ENCODE measurements at places on chromosomes 12 and 14. TPM values are rescaled to one million over a fixed set of nuclear protein-coding genes. Genes with fewer than 3 reads are reported as not detected.

DNA sequence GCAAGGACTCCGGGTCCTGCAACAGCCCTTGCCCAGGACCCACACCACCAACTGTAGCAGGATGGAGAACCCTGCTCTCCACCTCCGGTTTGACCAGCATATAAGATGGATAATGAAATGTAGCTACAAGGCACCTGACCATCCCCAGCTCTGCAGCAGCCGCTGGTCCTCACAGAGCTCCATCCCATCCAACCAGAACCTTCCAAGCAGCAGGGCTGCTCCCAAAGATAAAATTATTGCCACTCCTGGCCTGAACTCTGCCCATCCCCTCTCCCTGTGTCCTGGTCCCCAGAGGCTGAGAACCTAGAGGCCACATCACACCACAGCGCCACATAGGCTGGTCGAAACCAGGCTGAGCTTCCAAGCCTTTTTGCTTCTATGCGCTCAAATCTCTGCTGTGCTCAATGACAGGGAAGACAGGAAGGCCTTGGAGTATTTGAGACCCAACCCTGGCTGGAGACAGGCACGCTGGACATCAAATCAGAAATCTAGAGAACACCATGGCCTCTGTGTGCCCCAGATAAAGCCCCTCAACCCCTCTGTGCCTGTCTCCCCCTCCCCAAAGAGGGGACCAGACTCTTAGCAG lies 4.2 kb downstream of the CDK2AP1 start:
- no peaks in the 10 kb centered on the region for H3K27me3 ChIP-seq
- H3K4me1 ChIP-seq, result peaks cover 16% of the 10 kb centered on the region
- peaks cover 19% of the 10 kb centered on the region for H3K36me3 ChIP-seq

- no peak overlapping the region for H3K4me3 ChIP-seq
- H3K27me3 ChIP-seq, result no peaks in the 10 kb centered on the region
- no peak for DNase-seq
- no peak overlapping the region for H3K27ac ChIP-seq
- H3K4me1 ChIP-seq, result peaks cover 1% of the 10 kb centered on the region
These were observed 8.1 kb downstream of the L2HGDH start for GRCh38 chr14:50303744-50304471.

The L3HYPDH gene
- 20.1 TPM for total RNA-seq

The TM9SF1 gene
- total RNA-seq, result 56.2 TPM

DNA sequence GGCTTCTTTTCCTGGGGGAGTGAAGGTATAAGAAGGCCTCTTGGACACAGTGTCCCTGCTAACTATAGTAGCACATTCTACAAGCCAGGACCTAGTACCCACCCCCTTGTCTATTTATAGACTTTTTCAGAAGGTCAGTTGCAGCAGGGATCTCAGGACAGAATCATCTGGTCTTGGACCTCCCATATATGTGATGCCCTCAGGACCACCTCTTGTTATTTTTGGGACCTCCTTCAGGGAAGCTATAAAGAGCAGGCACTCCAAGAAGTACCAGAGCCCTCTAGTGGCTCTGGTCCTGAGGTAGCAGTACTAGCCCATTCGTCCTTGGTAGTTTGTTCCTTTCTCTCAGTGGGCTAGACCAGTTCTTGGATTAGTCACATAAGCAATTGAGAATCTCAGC lies 4.3 kb downstream of the COQ10A start:
- H3K4me1 ChIP-seq, result peaks cover 10% of the 10 kb centered on the region
- no peak overlapping the region for H3K4me3 ChIP-seq
- no peak for DNase-seq
- no peaks in the 10 kb centered on the region for H3K27me3 ChIP-seq
- H3K36me3 ChIP-seq, result peaks cover 19% of the 10 kb centered on the region

The POTEM gene
- not detected for total RNA-seq

DNA sequence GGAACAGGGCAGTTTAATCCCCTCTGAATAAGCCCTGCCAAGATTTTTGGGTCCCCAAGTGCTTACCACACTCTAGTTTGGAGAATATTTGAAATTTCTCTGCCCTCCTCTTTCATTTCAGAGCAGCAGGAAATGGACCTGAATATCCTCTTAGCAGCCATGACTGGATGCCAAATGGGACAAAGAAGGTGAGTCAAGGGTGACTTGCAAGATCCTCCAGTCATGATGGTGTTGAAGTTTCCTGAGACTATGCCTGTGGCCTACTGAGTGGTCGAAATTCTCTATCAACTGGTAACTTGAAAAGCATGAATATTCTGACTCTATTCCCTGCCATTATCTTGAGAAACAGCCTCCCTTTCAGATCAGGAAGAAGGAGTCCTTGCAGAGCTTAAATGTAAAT lies 1674.7 kb upstream of the SEL1L start:
- H3K4me3 ChIP-seq, result no peak overlapping the region
- no peaks in the 10 kb centered on the region for H3K27me3 ChIP-seq

- H3K27ac ChIP-seq, result no peak overlapping the region
- H3K4me1 ChIP-seq, result no peaks in the 10 kb centered on the region
- no peak overlapping the region for H3K4me3 ChIP-seq
- H3K36me3 ChIP-seq, result peaks cover 7% of the 10 kb centered on the region
These were observed 35.6 kb downstream of the DGLUCY start for GRCh38 chr14:91149462-91149861.

The NGB gene
- total RNA-seq, result not detected

The BATF gene
- not detected for total RNA-seq

DNA sequence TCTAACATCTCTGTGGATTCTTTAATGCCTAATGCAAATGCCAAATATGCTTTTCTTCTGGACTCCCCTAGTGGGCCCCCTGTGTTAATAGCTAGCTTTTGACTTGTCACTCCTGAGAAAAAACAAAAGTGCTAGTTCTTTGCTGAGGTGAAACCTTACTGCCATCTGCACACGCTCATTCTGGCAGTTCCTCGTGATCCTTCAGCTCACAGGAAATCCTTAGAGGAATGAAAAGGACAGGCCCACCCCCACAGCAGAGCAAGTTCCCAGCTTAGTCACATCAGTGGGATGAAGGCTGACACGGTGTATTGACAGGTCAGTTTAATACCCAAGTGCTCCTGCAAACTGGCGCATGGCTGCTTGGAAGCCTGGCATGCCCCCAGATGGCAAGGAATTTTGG lies 165.1 kb upstream of the ATP2B1 start:
- no peak overlapping the region for H3K27ac ChIP-seq
- DNase-seq, result no peak
- no peak overlapping the region for H3K4me3 ChIP-seq
- H3K4me1 ChIP-seq, result no peaks in the 10 kb centered on the region

GRCh38 chr12:57236201-57236924 lies 6.9 kb downstream of the SHMT2 start:
- H3K36me3 ChIP-seq, result peaks cover 23% of the 10 kb centered on the region
- H3K4me3 ChIP-seq, result no peak overlapping the region
- H3K27me3 ChIP-seq, result peaks cover 65% of the 10 kb centered on the region
- no peak overlapping the region for H3K27ac ChIP-seq

- H3K4me1 ChIP-seq, result peaks cover 13% of the 10 kb centered on the region
- peaks cover 3% of the 10 kb centered on the region for H3K36me3 ChIP-seq
- DNase-seq, result no peak
- H3K27me3 ChIP-seq, result no peaks in the 10 kb centered on the region
- H3K27ac ChIP-seq, result no peak overlapping the region
These were observed 279.4 kb downstream of the TMTC2 start for GRCh38 chr12:82966001-82966559.

GRCh38 chr12:76901628-76902380 lies 23.0 kb upstream of the CSRP2 start:
- peak overlapping the region; percentile 25 for H3K27ac ChIP-seq
- no peaks in the 10 kb centered on the region for H3K27me3 ChIP-seq
- no peak for DNase-seq
- H3K4me3 ChIP-seq, result no peak overlapping the region

DNA sequence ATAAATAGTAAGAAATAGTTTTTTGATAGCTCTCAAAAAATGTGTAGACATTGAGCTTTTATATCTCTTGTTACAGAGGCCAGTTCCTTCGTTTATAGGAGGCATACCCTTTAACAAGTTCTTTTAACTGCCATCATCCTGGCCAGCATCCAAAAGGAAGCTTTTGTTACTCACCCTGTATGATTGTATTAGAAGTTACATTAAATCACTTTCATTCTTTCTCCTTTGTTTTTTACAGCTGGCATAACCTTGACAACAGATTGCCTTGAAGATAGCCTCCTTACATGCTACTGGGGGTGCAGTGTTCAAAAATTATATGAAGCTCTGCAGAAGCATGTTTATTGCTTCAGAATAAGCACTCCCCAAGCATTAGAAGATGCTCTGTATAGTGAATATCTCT lies 20.1 kb downstream of the CGRRF1 start:
- H3K27ac ChIP-seq, result no peak overlapping the region
- no peaks in the 10 kb centered on the region for H3K27me3 ChIP-seq
- peaks cover 1% of the 10 kb centered on the region for H3K36me3 ChIP-seq
- no peak for DNase-seq
- H3K4me1 ChIP-seq, result no peaks in the 10 kb centered on the region

DNA sequence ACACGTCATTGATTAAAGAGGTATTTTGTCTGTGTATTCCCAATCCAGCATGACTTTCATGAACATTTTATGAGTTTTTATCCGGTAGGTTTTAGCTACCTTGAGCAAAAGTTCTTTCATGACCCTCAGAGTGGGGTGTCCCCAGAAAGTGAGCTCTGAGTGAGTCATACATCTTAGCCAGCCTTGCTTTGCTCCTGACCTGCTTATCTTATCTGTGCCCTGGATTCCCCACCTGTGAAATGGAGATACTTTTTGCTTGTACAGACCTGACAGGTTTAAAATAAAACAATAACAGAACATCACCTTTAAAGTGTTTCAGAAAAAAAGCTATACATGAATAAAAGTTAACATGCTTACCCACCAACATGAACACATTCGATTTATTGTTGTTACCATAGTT lies 202.8 kb upstream of the SOX5 start:
- H3K4me3 ChIP-seq, result no peak overlapping the region
- DNase-seq, result no peak
- no peaks in the 10 kb centered on the region for H3K36me3 ChIP-seq
- H3K27me3 ChIP-seq, result no peaks in the 10 kb centered on the region

GRCh38 chr12:990661-991349 lies at the start of gene ERC1:
TSS of gene ERC1 (plus strand) at chr12:991223. CDS start at chr12:1027904, 36,681 bp downstream.
- H3K4me3 ChIP-seq, result peak within 1 kb of the TSS; percentile 96
- H3K4me1 ChIP-seq, result peaks cover 30% of the 10 kb centered on the region
- H3K27me3 ChIP-seq, result no peaks in the 10 kb centered on the region
- peaks cover 5% of the 10 kb centered on the region for H3K36me3 ChIP-seq

DNA sequence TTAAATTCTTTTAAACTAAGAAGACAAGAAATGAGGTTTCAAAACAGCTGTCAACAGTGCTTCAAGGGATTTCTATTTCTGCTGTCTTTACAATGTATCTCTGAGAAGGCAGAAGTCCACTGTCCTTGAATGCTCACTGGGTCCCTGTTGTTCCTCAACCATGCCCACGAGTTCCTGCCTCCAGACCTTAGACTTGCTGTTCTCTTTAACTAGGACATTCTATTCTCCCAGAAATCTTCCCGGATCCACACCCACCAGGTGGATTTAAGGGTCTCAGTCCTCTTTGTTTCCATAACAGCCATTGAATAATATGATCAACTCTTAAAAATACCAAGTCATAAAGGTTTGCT lies 6.7 kb upstream of the SLC41A2 start:
- H3K36me3 ChIP-seq, result no peaks in the 10 kb centered on the region
- no peak overlapping the region for H3K4me3 ChIP-seq
- H3K4me1 ChIP-seq, result peaks cover 7% of the 10 kb centered on the region
- H3K27me3 ChIP-seq, result peaks cover 26% of the 10 kb centered on the region
- DNase-seq, result no peak

The LRRC9 gene
- 3.2 TPM for total RNA-seq

The IGF1 gene
- total RNA-seq, result 0.57 TPM

DNA sequence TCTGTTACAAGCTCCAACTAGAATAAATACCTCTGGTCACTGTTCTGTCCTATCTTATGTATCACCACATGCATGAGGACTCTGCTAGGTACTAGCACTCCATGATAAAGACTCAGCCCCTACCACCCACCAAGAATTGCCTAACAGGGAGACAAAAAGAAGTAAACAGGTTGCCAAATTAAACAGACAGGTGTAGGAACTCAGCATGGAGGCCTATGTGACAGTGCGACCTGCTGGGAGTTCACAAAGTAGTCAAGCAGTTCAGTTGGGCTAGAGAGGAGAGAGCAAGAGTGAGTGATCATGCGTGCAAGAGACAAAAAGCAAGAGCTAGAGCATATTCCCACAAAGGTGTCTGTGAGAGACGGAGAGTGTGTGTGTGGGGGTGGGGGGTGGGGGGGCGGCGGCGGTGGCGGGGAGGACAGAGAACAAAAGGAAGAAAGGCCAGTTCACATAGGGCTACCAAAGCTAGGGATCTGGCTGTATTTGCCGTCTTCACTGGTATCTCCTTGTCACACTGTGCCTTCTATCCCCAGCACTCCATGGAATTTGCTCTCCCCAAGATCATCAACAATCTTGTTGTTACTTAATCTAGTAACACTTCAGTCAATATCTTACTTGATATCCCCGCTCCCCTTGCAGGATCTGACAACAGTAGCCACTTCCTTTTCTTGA lies 81.2 kb downstream of the SPPL3 start:
- H3K27me3 ChIP-seq, result no peaks in the 10 kb centered on the region
- no peak overlapping the region for H3K4me3 ChIP-seq
- H3K36me3 ChIP-seq, result no peaks in the 10 kb centered on the region

The AQP6 gene
- not detected for total RNA-seq

The RILPL1 gene
- 25.4 TPM for total RNA-seq

- DNase-seq, result peak; percentile 45
- peaks cover 6% of the 10 kb centered on the region for H3K27me3 ChIP-seq
- H3K36me3 ChIP-seq, result no peaks in the 10 kb centered on the region
- H3K27ac ChIP-seq, result no peak overlapping the region
- H3K4me3 ChIP-seq, result no peak overlapping the region
These were observed 32.0 kb downstream of the TSHR start for GRCh38 chr14:80987235-80988032.

The LGR5 gene
- total RNA-seq, result 0.67 TPM

- H3K36me3 ChIP-seq, result no peaks in the 10 kb centered on the region
- DNase-seq, result no peak
- H3K27ac ChIP-seq, result no peak overlapping the region
- H3K27me3 ChIP-seq, result peaks cover 16% of the 10 kb centered on the region
- H3K4me3 ChIP-seq, result no peak overlapping the region
These were observed 75.9 kb upstream of the CRY1 start for GRCh38 chr12:107169200-107169599.

- no peak overlapping the region for H3K27ac ChIP-seq
- DNase-seq, result no peak
- H3K4me1 ChIP-seq, result no peaks in the 10 kb centered on the region
- no peaks in the 10 kb centered on the region for H3K36me3 ChIP-seq
- H3K27me3 ChIP-seq, result peaks cover 45% of the 10 kb centered on the region
These were observed 25.6 kb upstream of the MBIP start for GRCh38 chr14:36346052-36346451.

- peaks cover 2% of the 10 kb centered on the region for H3K4me1 ChIP-seq
- H3K27ac ChIP-seq, result no peak overlapping the region
- no peaks in the 10 kb centered on the region for H3K27me3 ChIP-seq
- DNase-seq, result no peak
These were observed 6.6 kb downstream of the BRF1 start for GRCh38 chr14:105294142-105294597.

All from progenitor cell of endocrine pancreas (in vitro differentiated cells).